Stimulated activated CD4-positive, alpha-beta T cell treated with anti-CD3 and anti-CD28 coated beads, Interleukin-12 subunit alpha, Interleukin-12 subunit beta, amount 100 ng/mL, for 48 hours (primary cell): ENCODE measurements at places on chromosomes 3 and 15.

- DNase-seq, result no peak
Observed at GRCh38 chr3:43727930-43728329, 37.2 kb downstream of the ABHD5 start.

- DNase-seq, result no peak
Observed at GRCh38 chr3:63456901-63457300, 178.8 kb downstream of the SYNPR start.

DNA sequence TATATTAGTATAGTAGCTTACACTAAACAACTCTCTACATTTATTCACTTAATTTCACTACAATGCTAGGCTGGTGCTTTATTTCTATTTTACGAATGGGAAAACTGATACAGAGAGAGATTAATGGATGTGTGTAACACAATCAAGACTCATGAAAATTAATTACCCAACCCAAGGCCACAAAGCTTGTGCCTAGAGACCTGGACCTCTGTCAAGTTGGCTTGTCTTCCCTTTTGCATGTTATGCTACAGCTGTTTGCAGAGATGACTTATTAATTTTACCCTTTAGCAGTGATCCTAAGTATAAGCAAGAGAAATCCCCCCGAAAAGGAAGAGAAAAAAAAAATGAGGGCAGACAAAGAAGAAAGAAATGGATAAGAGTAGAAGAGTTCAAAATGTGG, 162.5 kb downstream of the C3orf38 start:
- DNase-seq, result no peak

GRCh38 chr3:60147249-60147950, 1097.6 kb upstream of the CFAP20DC start:
- DNase-seq, result no peak

- no peak for DNase-seq
Observed at GRCh38 chr3:51379301-51379700, 5.8 kb upstream of the MANF start.

DNA sequence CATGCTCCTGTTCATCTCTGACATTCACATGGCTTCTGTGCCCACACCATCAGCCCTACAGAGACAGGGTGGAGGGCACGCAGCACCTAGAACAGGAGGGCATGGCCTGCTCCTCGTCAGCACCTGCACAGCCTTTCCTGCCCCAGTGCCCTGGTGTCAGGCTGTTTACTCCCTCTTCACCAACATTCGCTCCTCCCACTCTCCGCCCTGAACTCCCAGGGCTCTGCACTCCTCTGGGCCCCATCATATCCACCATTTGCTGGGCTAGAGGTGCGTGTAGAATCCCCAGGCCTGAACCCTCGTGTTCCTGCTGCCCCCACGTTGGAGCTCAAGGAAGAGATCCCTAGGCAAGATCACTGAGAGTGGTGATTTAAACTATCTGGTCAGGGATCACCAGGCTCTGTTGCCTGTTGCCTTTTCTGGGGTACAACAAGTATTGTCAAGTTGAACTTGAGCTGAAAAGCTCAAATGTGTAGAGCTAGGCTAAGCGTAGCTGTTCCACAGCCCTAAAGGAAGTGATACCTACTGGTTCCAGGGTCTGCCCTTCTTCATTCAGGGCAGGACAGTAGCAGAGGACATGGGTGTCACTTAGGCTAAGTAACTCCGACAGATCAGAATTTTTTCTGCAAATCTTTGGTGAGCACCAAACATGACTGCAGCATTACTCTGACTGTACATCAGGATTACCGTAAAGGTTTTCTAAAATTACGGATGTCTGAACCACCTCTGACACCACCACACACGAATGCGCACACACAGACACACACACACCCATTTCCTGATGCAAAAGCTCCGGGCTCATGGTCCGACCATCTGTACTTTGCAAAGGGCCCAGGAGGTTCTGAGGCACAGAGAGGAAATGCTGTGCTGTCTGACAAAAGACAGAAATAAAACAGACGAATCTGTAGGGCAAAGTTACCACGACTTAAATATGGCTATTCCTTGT, 43.7 kb upstream of the GNB5 start:
- no peak for DNase-seq

DNA sequence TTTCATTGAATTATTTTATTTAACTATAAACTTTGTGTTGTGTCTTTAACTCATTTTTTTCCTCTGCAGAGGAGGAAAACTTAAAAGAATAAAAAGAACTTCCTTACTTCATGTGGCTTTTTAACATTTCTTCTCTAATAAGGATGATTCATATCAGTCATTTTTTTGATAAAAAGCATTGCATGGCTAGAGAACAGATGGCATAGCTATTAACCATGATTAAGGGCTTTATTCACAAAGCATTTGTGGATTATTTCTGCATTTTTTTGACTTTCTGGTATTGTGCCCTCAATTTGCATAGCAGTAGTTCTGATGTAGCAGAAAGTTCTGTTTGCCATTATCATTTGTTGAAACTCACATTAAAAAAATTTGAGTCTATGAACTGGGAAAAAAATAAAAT, 540.8 kb downstream of the SI start:
- DNase-seq, result no peak

DNA sequence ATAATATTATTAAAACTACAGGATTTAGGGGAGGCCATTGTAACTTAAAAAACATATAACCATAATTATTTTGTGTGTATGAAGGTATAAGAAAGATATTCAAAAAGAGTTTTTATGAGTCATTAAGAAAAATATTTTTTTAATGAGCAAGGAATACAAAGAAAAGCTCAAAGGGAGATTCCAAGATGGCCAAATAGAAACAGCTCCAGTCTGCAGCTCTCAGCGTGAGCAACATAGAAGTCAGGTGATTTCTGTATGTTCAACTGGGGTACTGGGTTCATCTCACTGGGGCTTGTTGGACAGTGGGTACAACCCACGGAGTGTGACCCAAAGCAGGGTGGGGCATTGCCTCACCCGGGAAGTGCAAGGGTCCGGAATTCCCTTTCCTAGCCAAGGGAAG, 336.1 kb downstream of the TBL1XR1 start:
- DNase-seq, result no peak

DNA sequence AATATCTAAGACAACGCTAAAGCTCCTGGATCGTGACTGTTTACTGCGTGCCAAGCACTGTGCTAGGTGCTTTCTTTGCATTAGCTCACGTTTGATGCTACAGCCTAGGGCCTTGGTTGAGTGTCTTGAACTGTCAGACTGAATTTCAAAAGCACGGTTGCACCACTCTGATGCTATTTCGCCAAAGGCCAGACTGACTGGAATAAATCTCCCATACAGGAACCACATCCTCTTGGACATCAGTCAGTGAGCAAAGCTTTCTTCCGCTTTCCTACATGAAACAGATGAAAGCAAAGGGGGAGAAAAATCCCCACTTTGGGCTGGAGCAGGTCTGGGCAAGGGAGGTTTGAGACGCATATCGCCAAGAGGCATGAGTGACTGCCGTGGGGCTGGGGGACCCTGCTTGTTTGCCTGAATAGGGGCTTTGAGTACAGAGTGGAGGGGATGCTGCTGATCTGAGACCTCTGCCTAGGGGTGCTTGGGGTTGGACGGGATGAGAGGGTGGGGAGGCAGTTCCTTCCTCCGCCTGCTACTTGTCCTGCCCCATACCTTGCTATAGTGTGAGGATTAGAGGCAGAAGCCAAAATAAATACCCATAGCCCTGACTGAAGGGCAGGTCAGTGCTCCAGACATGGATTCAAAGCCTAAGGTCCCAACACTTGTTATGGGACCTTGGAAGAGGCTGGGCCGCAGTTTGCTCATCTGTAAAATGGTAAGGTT, 5.3 kb downstream of the FGD5 start:
- DNase-seq, result no peak

DNA sequence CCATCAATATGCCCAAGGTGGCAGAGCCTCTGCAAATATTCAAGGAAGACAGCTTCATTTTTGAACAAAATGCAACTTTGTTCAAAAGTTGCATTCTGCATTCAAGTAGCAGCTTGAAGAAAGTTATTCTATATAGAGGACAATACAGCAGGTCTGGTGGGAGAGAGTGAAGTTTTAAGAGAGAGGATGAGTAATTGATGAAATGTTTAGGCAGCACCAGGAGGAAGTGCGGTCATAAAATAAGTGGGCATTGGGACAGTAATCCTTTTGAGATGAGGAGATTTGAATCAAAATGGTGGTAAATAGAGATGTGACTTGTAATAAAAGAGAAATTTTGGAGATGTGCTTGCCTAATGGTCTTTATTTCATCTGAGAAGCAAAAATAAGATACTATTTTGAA, 607.3 kb upstream of the ZNF385D start:
- no peak for DNase-seq

DNA sequence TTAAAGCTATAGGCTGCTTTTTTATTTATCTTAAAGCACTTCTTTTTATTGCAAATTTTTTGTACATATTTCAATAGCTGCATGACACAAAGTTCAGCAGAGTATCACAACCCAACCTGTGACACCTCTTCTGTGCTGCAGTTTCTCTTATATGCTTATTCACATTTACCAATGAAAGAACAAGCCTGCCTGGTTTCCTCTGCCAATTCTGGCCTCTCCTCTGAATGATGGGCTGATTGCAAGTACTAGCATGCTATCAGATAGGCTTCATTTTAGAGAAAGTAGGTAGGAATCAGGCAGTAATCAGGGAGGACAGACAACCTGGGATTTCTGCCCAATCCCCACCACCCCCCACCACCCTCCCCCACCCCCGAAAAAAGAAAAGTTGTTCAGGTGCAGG, 26.6 kb downstream of the ACKR4 start:
- no peak for DNase-seq

DNA sequence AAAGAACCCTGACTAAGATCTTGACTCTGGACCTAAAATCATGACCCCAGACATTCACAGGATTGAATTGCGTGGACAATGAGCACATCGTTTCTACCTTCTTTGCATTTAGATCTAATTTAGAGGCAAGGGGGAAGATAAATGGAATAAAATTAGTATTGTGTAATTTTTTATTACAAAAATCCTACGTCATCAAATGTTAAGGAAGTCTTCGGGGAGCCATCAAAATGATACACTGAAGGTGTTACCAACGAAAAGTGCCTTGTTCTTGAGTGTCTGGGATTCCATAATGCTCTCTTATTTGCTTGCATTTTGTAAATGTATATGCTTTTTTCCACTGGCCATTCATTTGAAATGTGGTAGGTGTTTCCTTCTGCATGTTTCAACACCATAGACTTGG, 52.8 kb upstream of the C3orf49 start:
- no peak for DNase-seq

DNA sequence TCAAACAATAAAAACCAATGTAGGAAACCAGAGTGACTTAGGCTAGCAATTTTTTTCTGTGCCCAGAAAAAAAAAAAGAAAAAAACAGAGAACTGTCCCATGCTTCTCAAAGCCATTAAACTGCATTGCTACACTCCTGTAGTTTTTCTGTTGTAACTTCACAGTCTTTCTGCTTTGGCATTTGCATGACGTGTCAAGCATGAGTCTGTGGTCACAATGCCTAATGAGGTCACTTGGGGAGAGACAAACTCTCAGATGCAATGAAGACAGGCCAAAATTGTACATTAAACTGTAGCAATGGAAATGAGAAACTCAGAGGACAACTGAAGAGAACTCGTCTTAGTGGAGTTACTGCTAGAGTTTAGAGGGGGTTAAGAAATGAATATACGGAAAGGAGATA, 30.8 kb downstream of the CCDC80 start:
- DNase-seq, result no peak

DNA sequence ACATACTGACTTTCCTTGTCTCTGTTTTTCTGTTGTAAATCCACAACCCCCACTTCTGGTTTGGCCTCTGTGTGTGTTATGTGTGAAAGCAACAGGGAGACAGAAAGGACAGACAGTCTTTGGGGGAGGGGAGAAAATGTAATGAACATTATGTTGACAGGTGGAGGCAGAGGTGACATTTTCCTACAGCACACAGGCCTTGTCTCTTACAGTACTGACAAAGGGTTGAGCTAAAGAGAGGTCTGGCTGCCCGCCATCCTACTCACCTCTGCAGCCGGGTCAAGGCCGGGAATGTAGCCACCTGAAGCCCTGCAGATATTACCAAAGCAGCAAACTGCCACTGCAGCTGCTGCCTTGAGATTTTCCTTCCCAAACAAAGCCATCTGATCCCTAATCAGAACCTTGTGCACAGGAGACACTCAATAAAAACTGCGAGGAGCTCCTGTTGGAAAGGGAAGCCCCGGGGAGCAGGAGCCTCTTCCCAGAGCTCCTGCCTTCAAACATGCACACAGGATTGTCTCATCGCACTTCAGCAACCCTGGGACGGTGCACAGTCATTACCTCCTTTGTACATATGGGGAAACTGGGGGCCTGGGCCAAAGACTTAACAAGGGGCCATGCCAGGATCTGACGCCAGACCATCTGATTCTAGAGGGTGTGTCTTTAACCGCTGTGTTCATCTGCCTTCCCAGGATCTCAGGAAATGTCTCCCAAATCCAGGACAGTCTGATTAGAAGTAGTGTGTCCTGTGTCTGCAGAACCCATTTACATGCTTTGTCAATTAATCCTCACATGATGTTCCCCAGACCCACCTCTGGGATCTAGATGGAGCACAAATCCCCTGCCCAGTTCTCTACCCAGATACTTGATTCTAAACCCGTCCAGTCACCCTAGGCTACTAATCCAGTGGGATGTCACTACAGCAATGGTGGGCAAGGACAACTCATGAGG, 14.2 kb downstream of the MYO5C start:
- DNase-seq, result no peak

DNA sequence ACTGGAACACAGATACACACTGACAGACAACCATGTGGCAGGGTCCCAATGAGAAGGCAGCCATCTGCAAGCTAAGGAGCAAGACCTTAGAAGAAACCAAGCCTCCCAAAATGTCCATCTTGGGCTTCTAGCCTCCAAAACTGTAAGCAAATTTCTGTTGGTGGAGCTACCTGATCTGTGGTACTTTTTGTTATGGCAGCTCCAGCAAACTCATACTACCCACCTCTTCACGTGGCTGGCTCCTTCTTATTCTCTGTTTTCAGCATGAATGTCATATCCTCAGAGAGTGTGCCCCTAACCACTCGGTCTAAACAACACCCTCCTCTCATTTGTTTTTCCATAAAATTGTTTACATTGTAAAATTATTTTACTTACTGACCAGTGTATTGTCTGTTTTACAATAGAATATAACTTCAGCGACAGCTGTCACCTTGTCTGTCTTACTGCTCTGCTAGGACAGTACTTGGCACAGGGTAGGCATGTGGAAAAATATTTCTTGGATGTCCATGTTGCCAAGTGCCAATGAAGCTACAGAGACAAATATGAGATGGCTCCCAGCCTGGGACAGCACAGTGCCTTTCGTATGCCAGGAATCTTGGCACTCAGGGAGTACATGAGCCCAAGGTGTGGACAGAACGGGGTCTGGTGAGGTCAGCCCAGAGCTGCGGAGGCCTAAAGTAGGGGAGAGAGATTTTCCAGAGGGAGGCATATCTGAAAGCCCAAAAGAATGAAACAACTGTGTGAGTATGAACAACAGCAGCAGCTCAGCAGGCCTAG, 17.4 kb upstream of the SLC25A36 start:
- no peak for DNase-seq

- DNase-seq, result no peak
Observed at GRCh38 chr3:188180114-188180513, 26.2 kb downstream of the LPP start.

GRCh38 chr3:39468108-39468436, 592 bp downstream of the MOBP start:
- DNase-seq, result no peak

GRCh38 chr15:85579957-85580694, 199.7 kb downstream of the AKAP13 start:
- DNase-seq, result no peak

- DNase-seq, result no peak
Observed at GRCh38 chr3:169297214-169297613, 366.3 kb downstream of the MECOM start.

GRCh38 chr3:110234831-110235230, 836.8 kb upstream of the NECTIN3 start:
- DNase-seq, result no peak

- DNase-seq, result no peak
Observed at GRCh38 chr3:52210037-52210436, 12.1 kb downstream of the ALAS1 start.
